Heart right ventricle (tissue), 16 donors: ENCODE measurements at places on chromosomes 1 and 21. TPM values are rescaled to one million over a fixed set of nuclear protein-coding genes. Genes with fewer than 3 reads are reported as not detected.

The TENT5C gene
- 4.0 TPM for polyA plus RNA-seq

DNA sequence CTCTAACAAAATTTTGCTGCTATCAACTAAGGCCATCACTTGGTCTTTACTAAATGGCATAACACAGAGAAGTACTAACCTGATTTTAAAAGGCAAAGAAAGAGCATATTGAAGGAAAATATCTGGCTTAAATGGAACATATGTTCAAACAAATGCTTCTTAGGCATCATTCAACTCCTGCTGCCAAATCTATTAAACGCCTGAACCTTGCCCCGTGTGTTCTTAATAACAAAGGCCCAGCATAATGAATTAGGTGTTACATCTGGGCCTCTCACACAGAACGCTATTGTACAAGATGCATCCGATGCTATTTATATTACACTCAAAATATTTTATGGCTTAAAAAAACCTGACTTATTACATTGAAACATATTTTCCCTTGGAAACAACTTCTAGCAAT, 48.4 kb downstream of the B3GALNT2 start:
- no peak for DNase-seq

DNA sequence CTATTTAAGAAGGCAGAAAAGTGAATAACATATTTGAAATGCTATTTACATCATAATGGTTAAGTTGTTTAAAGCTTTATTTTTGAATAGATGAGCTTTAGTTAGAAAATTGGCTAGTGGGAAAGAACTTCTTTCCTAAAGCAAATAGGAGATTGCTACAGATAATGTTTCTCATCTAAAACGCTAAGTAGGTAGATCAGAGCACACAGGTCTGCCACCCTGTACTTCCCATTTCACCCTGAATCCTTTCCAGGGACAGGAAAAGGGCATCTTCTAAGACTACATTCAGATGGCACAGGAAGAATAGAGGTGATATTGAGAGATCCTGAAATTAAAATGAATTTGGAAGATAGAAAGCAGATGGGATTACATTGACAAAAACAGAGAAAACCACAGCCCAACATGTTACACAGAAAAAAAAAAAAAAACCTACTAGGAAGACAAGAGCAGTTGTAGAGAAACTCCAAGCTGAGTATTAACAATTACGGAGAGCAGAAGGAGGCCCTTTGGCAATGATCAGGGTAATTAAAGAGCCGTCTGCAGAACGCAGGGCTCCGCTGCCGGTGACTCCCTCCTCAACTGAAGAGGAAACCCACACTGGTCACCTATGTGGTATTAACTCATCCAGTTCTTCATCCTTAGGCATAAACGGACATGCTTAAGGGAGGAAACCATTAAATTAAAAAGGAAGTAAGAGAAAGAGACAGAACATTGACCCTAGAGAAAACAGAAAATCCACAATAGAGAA, 53.6 kb upstream of the MAP10 start:
- no peak for DNase-seq

GRCh38 chr21:40840401-40841125, 6.4 kb downstream of the DSCAM start:
- DNase-seq = no peak

GRCh38 chr1:209585672-209586071, 2.2 kb downstream of the CAMK1G start:
- DNase-seq = peak; percentile 46

DNA sequence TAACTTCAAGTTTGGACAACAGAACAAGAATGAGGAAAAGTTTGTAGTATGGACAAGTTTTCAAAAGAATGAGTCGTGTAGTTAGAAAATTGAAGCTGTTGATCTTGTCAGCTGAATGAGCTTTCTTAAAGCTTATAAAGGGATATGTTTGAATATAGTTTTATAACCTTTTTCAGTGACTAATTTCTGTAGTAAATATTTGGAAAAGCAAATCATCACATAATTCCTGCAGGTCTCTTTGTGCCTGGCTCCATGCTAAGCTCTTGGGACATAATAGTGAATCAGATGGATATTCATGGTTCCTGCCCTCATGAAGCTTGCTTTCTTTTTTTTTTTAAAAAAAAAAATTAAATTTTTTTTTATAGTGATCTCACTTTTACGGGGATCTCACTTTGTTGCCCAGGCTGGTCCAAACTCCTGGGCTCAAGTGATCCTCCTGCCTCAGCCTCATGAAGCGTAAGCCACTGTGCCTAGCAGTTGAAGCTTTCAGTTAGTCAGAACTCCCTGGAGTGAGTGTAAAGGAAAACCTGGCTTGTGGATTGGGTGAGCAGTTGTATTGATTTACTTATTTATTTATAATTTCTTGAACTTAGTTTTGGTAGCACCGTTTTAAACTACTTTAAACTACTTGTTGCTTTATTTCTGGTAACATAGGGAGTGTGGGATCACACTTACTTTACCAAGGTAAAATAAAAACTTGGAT, 15.5 kb downstream of the DYRK1A start:
- no peak for DNase-seq

DNA sequence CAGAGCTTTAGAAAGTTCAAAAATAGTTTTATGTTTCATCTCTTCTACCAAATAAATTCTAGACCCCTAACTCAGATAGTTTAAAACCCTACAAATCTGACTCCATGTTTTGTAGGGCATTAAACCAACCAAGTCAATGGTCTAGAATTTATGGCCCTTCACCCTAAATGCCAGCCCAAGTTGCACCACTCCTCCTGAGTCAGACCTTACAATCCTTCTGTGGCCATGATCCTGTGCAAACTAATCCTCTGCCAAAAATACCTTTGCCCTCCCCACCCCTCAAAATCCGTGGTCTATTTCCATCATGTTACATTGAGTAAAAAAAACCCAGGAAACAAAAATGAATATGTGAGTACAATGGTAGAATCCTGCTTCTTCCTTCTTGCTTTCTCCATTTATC, 179.3 kb downstream of the NR5A2 start:
- no peak for DNase-seq
